Kasumi-1 (cell line): ENCODE measurements at places on chromosomes 7 and 10.

- peak; percentile 29 for DNase-seq
Observed at GRCh38 chr7:84669177-84669732, 474.7 kb upstream of the SEMA3A start.

DNA sequence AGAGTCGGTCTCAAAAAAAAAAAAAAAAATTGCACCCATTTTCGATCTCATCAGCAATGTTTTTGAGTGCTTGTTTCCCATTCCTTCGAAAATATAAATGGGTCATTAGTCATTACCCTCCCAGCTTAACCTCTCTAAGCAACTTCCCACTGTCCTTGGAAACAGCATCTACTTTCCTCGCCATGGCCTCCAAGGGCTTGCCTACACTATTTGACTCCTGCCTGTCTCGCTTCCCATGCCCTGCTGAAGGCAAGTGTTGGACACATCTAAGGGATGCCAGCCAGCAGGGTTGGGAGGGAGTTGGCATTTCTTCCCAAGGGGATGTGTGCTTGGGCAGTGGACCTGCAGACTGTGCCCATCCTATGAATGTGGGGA lies 12.7 kb upstream of the RHBDD2 start:
- DNase-seq = no peak

GRCh38 chr7:22443370-22444180 lies 56.4 kb downstream of the STEAP1B start:
- DNase-seq = peak; percentile 91

DNA sequence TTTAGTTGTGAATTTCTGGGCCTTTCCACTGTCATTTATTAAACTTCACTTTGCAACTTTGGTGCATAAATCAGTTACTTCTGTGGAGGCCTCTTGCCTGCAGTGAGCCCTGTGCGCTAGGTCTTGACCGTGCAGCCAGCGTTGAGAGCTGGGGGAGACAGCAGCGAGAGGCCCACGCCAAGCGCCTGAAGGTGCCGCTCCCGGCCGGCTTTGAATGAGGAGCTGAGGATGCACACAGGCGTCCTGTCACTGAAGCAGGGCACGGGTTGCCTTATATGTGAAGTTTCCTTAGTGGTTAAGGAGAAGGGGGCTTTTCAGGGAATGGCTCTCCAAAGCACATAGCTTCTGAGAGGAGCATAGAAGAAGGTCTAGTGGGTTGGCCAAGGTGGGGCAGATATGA lies 70.9 kb upstream of the CCNY start:
- DNase-seq = no peak

GRCh38 chr7:25382869-25383268 lies 154.6 kb upstream of the NPVF start:
- no peak for DNase-seq

DNA sequence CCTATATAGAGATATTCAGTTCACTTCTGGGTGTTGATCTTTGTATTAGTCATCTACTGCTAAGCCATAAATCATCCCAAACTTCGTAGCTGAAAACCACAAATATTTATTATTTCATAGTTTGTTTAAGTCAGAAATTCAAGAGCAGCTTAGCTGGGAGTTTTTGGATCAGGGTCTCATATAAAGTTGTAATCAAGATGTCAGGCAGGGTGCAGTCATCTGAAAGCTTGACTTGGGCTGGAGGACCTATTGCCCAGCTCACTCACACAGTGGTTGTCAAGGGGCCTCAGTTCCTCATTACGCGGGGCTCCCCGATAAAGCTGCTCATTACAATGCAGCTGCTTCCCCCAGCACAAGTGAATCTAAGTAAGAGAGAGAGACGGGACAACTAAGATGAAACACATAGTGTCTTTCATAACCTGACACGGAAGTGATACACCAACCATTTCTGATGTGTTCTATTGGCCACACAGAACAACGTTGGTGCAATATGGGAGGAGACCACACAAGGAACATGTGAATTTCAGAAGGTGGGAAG lies 15.7 kb downstream of the PPP1R3C start:
- DNase-seq = no peak

- DNase-seq = no peak
Observed at GRCh38 chr7:2072042-2072441, 160.7 kb downstream of the MAD1L1 start.

GRCh38 chr7:112414855-112415490 lies 35.3 kb upstream of the IFRD1 start:
- DNase-seq = peak; percentile 68

- DNase-seq = peak; percentile 67
Observed at GRCh38 chr10:104337521-104337984, 712 bp downstream of the ITPRIP start.

DNA sequence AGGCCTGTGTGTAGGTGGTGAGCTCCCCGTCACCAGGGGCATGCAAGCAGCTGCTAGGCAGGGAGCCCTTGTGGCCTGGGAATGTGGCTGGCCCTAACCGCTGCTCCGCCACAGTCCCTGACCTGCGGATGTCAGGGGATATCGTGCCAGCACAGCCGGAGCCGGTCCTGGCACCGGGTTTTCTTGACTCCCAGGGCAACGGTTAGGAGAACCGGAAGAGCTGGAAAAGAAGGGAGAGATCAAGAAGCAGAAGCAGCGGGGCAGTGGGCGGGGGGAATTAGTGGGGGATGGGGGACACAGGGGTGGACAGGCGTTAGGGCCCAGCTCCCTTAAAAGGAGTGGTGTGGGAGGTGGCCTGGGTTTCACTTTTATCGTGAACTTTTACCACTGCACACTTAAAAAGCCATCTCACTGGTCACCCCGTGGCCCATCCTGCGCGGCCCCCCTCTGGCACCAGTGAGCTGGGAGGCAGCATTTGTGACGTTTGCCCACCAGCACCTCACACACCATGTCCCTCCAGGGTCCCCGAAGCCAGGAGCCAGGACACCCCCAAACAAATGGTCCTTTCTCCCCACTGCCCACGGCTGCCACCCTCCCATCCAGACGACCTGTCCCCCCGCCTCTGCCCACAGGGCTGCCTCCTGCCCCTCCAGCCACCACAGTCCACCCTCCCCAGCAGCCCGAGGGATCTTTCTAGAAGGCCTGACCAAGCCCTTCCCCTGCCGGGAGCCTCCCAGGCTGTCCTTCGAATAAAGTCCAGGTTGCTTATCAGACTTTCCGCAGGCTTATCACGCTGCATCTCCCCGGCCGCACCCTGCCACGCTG lies 1.8 kb upstream of the MICALL2 start:
- DNase-seq = peak; percentile 75

DNA sequence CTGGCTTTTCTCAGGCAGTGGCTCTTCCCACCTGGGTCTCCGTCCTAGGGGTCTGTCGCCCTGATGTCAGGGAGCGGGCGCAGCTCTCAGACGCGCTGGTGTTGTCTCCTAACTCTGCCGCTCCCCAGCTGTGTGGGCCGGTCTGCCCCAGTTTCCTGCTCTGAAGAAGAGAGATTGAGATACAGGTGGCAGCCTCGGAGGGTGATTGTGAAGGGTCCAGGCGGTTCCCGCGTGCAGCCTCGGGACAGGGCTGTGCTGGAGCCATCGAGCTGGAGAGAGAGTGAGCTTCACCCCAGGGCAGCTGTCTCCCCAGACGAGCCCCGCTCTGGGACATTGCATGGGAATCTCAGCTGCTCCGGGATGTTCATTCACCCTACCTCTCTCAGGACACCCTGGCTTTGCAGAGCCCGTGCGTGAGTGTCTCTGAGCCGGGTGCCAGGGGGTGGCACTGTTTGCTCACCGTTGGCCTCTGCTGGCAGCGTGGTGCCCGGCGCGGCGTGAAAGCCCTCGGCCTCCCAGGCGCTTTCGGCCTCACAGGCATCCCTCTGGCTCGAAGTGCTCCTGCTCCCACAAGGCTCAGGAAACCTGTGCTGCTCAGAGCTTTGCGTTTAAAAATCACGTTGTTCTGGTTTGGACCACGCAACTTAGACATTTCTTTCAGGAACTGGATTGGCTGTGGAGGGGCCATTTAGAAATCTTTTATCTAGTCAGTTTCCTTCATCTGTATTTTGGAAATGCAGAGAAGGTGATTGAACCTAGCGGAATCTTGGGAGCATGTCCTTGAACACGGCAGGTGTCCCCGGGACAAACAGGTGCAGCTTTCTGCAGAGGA lies 33.8 kb upstream of the ZFAND2A start:
- DNase-seq = peak; percentile 20

- DNase-seq = no peak
Observed at GRCh38 chr7:129898502-129899160, 54.1 kb downstream of the UBE2H start.

GRCh38 chr7:103622274-103622673 lies 176.3 kb upstream of the SLC26A5 start:
- DNase-seq = no peak
